Lung microvascular endothelial cell (primary cell): ENCODE measurements at places on chromosomes 11 and 22.

GRCh38 chr22:48224332-48224731, 1461.9 kb downstream of the TBC1D22A start:
- no peak for DNase-seq

DNA sequence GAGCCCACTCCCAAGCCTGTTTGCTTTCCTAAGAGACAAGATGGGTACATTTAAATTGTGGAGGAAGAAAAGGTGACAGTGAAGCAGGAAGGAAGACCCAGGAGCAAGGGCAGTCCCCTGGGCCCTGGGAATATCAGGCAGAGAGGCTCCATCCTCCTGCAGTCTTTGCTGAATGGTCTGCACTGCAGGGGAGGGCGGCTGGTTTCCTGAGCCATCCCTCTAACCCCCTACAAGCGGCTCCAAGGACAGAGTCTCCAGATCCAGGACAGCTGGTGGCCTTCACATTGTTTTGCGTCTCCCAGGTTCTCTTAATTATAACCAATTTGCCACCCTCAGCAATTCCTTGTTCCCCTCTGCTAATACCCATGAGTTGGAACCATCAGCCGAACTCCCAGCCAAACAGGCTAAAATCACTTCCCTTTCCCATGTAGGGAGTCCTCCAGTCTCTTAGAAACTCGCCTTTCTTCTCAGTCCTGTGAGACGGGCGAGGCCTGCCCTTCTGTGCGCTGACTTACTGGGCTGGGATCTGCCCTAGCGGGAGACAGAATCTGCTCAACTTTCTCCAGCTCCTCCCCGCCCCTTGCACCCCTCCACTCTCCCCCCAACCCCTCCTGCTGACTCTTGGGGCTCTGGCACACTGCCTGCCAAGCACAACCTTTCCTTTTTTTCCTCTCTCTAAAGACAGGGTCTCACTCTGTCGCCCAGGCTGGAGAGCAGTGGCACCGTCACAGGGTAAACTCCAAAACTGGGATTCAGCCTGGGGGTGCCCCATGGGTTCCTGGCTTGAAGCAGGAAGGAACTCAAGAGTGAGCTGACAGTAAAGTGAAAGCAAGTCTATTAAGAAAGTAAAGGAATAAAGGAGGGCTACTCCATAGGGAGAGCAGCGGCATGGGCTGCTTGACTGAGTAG, 53.4 kb upstream of the EMID1 start:
- DNase-seq, result no peak

- no peak for DNase-seq
Measured at GRCh38 chr11:124152770-124153407, 30.3 kb upstream of the OR10D3 start.

DNA sequence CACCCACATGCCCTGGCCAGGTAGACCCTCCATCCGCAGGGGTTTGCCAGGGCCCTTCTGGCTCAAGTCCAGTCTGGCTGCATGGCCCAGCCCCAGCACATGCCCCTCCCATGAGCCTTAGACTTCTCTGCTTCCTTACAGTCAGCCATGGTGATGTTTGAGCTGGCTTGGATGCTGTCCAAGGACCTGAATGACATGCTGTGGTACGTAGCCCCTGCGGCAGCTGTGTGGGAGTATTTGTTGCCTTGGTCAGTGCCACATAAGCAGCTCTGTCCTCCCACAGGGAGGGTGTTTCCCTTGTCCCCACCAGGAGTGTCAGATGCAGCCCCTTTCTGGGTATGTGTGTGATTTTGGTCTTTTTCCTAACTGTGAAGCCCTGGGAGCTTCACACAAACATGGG, 17.5 kb downstream of the CDC45 start:
- DNase-seq, result peak; percentile 94

- peak; percentile 80 for DNase-seq
Measured at GRCh38 chr11:94732617-94733281, 35.4 kb upstream of the AMOTL1 start.

DNA sequence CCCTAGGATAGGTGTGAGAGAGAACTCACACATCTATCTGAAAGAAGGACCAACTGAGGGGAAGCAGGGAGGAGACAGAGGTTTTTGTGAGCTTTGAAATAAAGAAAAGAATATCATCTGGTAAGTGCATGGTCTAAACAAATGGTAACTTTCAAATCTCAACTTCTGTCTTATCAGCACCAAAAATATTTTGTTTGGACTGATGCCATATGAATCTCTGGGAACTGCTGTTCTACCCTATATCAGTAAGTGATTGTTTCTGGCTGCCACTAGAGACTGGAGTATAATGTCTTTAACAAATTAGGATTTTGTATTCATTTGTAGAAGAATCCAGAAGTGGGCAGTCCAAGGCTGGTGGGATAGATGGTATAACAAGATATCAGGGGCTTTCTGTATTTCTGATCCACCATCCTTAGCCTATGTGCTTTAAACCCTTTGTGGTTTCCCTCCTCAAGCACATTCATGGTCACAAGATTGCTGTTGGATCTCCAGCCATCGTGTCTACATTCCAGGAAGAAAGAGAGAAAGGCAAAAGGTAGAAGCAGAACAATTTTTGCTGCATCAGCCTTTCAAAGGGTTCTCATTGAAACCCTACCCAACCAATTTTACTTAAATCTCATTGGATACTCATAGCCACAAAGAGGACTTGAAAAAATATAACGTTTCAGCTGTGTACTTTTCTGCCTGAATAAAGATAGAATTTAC, 4.7 kb downstream of the HEPHL1 start:
- no peak for DNase-seq

DNA sequence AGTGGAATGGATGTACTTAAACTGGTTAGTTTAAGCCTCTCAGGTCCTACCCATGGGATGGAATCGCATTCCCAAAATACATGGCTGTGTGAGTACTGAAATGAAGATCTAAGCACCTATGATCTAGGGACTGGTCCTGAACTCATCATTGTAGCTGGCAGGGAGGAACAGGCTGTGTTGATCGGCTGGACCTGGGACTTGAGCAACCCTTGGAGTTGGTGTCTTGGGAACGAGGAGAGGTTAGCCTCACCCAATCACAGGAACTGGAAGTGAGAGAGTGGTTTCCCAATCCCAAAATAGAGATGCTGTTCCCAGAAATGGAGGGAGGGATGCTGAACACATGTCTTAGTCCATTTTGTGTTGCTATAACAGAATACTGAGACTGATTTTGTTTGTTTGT, 16.4 kb upstream of the ASCC2 start:
- no peak for DNase-seq
